Left renal cortex interstitium (tissue), 4 donors: ENCODE measurements at places on chromosomes 1 and 21.

- no peak for DNase-seq
Observed at GRCh38 chr1:176954242-176954641, 210.3 kb downstream of the ASTN1 start.

DNA sequence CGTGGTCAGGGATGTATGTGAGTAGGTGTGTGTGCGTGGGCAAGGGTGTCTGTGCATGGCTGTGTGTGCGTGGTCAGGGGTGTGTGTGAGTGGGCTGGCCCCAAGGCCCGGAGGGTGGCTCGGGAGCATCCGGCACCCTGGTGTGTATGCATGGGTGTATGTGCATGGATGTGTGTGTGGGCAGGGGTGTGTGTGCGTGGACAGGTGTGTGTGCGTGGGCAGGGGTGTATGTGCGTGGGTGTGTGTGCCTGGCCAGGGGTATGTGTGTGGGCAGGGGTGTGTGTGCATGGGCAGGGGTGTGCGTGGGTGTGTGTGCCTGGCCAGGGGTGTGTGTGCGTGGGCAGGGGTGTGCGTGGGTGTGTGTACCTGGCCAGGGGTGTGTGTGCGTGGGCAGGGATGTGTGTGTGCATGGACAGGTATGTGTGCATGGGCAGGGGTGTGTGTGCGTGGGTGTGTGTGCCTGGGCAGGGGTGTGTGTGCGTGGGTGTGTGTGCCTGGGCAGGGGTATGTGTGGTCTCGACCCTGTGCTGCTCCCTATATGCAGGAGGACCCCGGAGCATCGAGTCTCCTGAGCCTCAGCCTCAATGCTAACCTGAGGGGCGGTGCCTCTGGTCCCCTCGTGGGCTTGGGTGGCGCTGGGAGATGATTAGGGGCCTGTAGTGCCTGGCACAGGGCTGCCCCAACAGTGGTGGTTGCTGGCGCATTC lies 16.3 kb downstream of the ARHGEF16 start:
- no peak for DNase-seq

DNA sequence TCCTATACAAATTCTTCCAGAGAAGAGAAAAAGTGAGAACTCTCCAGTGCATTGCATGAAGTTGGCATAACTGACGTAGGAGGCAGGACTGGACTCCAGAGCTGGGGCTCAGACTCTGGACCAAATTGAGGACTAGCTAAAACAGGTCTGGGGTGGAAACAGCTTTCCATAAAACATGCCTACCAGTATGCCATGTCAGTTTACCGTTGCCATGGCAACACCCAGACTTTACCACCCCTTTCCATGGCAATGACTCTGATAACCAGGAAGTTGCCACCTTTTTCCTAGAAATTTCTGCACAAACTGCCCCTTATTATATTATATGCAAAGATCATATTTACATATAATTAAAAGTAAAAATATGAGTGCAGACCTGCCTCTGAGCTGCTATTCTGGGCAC lies 8.9 kb upstream of the ZBTB8B start:
- no peak for DNase-seq

DNA sequence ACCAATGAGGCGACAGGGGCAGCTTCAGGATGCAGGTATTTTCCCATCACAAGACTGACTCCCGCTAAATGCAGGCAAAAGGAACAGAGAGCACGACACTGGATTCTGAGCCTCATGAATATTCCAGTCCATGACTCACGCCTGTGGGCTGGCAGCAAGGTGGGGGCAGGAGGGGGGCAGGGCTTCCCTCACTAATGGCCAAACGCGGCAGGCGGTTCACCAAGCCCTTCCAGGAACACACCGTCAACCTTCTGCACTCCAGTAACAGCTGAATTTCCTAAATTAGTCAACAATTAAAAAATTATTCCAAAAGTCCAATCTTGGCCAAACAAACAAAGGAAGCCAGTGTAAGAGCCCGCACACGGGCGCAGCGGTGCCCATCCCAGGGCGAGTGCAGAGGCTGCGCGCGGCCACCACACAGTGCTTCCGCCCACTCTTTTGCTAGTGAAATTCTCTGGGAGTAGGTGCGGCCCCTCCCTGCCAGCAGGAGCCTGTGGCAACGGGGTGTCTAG lies 12.5 kb upstream of the GPR153 start:
- no peak for DNase-seq
